ENCODE measurements at places on chromosomes 1 and 21. TPM values are rescaled to one million over a fixed set of nuclear protein-coding genes. Genes with fewer than 3 reads are reported as not detected.
A peak's percentile ranks its signal among the peaks of the same experiment; 100 is the strongest.

- DNase-seq: no peak
Measured at GRCh38 chr1:239682960-239683359, 296.6 kb downstream of the CHRM3 start.

DNA sequence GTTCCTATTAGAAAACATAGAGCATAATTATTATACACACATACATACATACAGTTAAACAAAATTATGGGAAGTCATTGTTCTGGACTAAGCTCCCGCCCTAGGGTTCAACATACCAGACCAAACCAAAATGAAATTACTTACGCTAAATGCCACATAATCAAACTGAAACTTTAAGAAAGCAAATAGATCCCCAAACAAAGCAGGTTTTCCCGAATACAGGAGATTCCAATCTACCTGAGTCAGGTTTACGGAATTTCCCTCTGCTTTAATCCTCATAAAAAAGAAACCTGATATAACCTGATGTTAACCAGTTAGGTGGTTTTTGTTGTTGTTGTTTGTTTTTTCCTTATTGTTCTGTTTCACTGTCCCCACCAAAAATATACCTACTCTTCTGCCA is 1886.9 kb downstream of the NCAM2 start:
- DNase-seq: no peak

DNA sequence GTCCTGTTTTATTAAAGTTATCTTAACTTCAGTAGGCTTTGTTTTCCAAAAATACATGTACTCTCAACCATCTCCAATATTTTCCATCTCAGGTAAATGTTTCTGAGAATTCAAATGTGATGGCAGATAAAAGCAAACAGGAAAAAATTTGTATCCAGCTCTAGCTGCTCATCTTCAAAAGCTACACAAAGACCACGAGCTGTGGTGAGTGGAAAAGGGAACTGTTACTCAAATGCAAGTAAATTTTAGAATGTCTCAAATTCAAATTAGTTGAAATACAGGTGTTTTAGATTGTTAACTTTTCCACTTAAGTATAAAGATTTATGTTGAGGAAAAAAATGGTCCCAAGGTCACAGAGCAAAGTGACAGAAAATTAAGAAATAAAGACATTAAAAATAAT is 216.0 kb downstream of the SLC45A1 start:
- no peak for DNase-seq

DNA sequence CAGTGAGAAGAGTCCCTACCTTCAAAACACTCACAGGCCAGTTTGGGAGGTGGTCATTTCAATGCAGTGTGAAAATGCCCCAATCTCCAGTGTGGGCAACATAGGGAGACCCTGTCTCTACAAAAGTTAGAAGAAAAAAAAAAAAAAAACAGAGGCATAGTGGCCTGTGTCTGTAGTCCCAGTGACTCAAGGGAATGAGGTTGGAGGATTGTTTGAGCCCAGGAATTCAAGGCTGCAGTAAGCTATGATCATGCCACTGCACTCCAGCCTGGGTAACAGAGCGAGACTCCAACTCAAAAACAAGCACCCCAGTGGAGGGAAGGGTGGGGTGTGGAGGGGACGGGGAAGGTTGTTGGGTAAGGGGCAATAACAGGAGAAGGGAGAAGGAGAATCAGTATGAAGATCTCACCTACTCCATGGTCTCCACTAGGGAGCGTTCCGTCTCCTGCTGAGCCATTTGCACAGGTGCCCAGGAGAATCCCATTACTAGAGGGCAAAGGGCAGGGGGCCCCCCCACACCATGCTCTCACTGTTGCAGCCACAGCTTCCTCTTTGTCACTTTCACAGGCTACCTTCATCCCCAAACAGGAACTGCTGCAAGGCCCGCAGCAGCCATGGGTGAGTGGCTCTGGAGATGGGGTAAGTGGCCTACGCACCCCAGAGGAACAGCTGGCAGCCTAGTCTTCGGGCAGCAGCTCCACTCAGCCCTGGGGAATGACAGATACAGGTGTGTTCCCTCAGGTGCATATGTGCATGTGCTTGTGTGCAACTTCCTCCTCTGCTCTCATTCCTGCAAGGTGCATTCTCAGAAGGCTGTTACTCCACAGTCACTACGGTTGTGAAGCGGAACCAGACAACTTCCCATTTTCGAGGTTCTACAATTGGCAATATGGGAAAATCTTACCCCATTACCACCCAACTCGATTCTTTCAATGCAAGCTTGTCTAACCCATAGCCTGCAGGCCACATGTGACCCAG is 87.9 kb upstream of the LYST start:
- DNase-seq: no peak

The GNAI3 gene
- total RNA-seq: 14.8 TPM

GRCh38 chr1:203685168-203685567 is 58.5 kb downstream of the ATP2B4 start:
- DNase-seq: no peak

DNA sequence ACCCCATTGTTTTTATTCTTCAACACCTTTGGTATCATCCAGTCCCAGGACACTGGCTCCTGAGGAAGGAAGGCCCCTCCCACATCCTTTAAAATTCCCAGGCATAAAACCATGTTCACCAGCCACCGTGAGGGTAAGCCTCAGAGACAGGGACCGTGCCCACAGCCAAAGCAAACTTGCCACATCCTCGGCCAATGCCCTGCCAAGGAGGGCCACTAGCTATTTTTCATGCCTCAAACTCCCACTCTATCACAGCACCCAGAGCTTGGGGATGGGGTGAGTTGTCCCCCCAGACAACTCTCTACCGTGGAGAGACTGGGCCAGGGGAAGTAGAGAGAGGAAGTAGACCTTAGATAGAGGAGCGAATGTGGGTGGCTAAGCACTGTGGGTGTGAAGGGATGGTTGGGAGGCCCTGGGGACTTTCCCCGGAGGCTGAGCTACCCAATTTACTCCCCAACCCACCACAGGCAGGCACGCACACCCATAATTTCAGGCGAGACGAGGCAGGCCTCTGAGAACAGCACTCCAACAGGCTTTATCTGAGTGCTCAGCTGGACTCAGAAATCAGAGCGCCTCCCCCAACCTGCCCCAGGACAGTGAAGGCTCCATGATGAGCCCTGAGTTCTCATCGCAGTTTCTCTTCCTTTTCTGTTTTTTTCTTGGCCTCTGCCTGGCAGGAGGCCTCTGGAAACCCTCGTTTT is 15.9 kb upstream of the BTG2 start:
- no peak for DNase-seq

DNA sequence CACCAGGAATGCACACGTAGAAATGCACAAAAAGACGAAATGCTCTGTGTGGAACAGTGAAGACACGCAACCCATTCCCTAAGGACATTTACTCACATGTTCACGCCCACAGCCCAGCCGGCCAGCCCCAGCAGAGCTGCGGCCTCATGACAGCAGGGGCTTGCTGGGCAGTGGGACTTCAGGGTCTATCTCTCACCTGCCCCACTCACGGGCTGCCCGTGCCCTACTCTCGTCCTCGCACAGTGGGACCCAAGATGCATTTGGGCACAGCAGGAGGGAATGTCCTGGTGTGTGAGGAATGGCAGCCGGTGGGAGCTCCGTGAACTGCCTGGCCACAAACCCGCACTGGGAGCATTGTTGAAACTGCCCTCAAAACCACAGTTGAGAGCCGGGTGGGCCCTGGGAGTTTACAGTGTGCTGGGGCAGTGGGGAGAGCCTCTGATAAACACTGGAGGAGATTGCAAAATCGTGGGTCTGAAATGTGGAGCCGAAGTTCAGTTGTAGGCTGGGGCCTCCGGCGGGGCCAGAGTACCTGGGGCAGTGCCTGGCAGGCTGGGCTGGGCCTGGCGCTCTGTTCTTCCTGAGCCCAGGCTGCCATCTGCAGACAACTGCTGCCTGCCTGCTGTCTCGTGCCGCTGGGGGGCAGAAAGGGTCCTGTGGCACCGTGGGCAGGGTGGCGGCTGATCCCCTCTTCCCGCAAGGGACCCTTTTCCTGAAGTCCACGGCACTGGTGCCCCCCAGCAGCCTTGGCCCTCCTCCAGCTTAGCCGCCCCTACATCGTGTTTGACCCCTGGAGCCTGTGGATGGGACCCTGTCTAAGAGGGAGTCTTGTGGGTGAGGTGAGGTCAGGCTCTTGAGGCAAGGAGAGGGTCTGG is 20.7 kb upstream of the POFUT2 start:
- peak; percentile 90 for DNase-seq

The CLCA1 gene
- not detected for total RNA-seq

DNA sequence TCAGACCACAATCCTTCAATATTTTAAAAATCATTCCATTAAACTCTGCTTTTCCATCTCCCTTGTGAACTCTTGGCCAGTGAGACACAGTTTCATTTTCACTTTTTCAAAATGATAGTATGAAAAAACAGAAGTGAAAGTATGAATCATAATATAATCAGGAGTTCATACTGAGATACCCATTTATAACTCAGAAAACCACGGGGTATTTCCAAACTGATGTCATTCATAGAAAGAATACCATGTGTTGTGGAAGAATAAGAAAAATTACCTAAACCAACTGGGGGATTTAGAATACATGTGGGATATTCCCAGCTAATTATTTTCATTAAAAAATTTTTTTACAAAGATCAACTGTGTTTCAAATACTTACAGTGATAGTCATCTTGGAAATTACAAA is 149.9 kb downstream of the MRPL39 start:
- DNase-seq: peak; percentile 83

GRCh38 chr1:235486321-235486720 is 17.9 kb downstream of the B3GALNT2 start:
- DNase-seq: peak; percentile 37

GRCh38 chr1:223747838-223748335 is 35.5 kb downstream of the CAPN2 start:
- peak; percentile 79 for DNase-seq

- DNase-seq: no peak
Measured at GRCh38 chr1:153570874-153571273, 5.2 kb upstream of the S100A2 start.

DNA sequence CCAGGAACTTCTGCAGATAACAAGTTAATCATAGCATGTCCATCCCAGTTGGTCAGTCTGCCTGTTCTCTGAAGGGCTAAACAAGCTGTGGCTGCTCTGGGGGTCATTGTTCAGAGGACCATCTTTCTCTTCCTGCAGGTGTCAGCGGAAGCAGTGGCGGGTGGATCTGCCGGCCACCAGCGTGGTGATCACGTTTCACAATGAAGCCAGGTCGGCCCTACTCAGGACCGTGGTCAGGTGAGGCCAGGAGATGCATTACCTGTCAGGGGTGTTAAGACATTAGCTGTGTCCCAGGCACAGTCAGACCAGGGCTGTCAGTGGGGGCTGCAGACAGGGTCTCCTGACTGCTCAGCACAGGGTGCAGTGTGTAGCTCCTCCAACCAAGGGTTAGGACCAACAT is 168.8 kb downstream of the GALNT2 start:
- DNase-seq: no peak

DNA sequence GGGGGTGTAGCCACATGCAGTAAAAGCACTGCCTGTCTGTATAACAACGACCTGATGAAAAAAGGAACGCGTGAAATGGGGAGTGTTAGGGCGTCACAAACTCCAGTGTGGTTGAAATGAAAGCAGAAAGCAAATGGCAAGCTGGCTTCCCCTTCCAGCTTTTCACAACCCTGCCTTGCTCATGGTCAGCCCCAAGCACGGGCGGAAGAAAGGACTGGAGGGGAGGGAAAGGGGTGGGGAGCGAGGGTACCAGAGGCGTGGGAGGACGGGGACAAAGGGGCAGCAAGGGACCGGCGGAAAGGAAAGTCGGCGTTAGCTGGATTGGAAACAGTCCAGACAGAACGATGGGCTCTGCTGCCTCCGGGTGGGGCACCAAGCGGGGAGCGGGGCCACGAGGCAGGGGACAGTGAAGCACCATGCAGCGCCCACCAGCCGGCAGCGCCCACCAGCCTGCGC is 9.6 kb downstream of the VPS26C start:
- DNase-seq: no peak

- peak; percentile 77 for DNase-seq
Measured at GRCh38 chr1:2546515-2547209, 9.5 kb upstream of the TNFRSF14 start.

DNA sequence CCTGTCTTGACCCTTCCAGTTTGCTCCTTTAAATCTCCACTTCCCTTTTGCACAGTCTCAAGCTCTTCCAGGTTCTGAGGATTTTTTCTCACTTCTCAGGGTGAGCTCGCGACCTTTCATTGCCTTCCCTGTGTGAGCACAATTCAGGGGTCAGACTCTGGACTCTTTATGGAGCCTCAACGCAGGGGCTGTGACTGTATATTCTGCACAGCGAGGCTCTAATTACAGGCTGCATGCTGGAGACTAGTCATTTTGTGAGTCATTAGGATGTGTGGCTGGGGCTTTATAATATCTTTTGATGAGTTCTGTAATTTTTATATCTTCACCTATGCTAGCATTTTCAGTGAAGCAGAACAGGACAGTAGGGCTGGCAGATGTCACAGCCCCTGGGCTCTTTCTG is 270.7 kb downstream of the KAZN start:
- DNase-seq: no peak

DNA sequence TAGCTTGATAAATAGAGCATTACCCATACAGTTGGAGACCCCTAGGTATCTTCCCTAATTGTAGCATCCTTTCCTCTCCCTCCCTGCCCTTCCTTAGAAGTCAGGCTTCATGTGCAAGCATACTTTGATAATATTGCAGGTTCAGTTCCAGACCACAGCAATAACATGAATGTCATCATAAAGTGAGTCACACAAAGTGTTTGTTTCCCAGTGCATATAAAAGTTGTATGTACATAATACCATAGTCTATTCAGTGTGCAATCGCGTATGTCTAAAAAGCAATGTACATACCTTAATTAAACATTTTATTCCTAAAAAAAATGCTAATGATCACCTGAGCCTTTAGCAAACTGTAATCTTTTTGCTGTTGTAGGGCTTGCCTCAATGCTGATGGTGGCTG is 33.4 kb upstream of the KAZN start:
- no peak for DNase-seq

DNA sequence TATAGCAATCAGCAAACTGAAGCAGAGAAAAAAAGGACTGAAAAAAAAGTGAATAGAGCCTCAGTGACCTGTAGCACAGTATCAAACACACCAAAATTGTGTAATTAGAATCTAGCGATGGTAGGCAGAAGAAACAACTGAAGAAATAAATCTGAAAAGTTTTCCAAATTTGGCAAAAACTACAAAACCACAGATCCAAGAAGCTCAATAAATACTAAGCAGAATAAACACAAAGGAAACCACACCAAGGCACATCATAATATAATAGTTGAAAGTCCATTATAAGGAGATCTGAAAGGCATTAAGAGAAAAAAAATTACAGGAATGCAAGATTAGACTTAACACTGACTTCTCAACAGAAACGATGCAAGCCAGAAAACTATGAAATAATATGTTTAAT is 7.1 kb upstream of the IL12RB2 start:
- peak; percentile 15 for DNase-seq

GRCh38 chr1:186672596-186672995 is 7.6 kb downstream of the PTGS2 start:
- no peak for DNase-seq

- peak; percentile 70 for DNase-seq
Measured at GRCh38 chr1:171743081-171743870, 1.4 kb upstream of the VAMP4 start.

DNA sequence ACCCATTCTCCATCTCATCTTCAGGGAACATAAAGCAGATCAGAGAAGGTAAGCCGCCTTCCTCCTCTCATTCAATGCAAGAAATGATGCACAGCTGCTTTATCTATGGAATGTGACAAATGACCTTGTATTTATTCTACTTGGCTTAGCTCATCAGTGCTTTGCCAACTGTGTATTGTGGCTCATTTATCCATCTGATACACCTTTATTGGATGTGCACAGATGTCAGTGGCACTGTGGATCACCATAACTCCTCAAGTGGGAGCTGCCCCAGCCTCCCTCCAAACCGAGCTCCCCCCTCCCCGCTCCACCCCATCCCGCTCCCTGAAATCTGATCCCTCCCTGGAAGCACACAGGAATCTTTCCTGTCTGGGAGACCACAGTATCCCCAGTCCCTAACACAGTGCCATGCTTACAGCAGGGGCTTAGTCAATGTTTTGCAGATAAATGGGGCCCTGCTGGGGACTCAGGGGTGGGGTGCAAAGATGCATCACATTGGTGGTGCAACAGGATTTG is 156.0 kb upstream of the RAB4A start:
- peak; percentile 41 for DNase-seq

All from A172 (cell line).